ENCODE measurements at places on chromosomes 5 and 9.
A peak's percentile ranks its signal among the peaks of the same experiment; 100 is the strongest.

DNA sequence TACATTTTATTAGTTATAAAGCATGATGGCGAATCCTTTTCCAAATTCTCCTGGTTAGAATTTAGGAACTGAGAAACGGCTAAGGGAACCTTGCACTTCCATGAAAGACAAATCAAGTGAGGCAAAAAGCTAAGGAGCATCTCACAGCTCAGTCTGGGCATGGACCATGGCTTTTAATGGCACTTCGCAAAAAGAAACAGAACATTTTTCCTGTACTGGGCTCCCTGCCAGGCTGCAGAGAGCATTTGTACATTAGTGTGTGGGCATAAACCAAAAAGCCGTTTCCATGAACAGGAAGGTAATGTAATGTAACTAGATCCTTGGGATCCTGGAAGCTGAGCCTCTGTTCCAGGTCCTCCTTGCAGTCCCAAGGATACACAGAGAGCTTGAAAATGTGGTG, 354.2 kb downstream of the MRPS30 start:
- no peak for DNase-seq

DNA sequence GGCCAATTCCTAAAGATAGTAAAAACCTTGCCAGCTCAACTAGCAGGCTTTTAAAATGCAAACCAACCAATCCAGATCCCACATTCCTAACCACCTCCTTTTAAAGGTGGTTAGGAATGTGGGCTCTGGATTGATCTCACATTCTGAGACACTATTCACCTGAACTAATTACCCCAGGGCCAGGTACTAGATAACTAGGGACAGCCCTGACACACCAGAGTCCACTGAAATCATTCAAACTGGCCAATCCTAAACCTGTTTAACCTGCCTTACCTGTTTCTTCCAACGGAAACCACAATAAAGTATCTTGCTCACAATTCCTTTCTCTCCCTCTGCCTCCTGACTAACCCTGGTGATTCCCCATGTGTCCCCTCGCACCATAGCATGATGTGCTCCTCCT, 168.3 kb upstream of the DMAC1 start:
- DNase-seq, result no peak

DNA sequence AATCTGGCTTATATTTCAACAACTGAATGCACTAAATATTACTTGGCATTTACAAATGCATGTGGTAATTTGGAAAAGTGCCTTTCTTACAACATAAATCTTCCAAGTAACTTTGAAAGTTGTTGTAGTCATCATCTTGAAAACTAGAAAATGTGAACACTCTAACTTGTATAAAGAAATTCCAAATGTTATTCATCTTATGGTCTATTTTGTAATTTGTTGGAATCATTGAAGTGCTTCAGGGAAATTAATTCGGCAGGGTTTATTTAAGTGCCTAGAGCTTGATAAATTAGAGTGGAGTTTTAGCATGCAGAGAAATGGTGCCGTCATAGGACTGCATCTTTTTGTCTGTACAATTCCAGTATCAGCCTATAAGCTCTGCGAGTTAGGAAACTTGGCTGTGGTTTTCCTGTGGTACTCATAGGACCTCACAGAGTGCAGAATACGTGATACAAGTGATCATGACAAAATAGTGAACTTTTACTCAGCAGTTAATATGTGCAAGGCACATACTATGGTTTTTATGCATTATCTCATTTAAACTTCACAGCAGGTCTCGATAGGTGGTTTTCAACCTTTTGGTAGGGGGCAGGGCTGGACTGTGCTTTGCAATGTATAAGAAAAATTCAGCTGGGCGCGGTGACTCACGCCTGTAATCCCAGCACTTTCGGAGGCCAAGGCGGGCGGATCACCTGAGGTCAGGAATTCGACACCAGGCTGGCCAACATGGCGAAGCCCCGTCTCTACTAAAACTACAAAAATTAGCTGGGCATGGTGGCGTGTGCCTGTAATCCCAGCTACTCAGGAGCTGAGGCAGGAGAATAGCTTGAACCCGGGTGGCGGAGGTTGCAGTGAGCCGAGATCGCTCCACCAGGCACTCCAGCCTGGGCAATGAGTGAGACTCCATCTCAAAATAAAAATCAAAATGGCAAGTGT, 79.6 kb downstream of the RAI14 start:
- DNase-seq, result peak; percentile 33

GRCh38 chr9:33041432-33042188, 16.5 kb downstream of the DNAJA1 start:
- DNase-seq, result no peak

- no peak for DNase-seq
Observed at GRCh38 chr5:14223372-14223771, 80.2 kb downstream of the TRIO start.

DNA sequence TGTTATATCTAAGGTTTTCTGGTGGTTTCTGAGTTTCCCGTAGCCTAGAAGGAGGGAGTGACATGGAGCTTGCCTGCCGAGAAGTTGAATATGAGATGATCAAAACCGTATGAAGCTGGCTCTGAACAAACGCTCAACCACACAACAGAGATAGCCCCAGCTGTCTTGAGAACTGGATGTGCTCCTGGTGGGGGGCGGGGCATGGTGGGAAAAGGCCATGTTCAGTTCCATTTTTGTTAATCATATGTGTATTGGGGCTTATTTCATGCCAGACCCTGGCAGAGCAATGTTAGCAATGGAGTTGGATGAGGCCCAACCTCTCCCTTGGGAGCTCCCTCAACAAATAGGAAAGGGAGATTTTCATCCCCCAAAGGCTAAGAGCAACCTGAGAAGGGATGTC, 4.8 kb downstream of the CCL19 start:
- peak; percentile 31 for DNase-seq

DNA sequence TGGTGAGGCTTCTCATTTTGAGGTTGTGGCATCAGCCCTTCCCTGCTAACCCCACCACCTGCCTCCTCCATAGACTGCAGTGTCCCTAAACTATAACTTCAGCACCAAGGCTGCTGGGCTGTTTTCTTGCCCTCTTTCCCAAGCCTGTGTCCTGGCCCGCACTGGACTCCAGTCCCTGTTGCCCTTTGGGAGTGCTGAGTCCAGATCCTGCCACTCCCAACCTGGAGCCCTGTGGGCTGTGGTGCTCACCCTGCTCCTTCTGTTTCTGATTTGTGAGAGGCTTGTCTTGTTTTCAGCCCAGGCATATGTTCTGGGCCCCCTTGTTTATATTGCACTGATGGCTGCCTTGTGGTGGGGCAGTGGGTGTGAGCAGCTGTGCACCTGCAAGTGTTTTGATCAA, 39.7 kb upstream of the RNU6ATAC start:
- no peak for DNase-seq

Measured in AG08395 (cell line).